ENCODE measurements at places on chromosomes 16 and 17. TPM values are rescaled to one million over a fixed set of nuclear protein-coding genes. Genes with fewer than 3 reads are reported as not detected.

DNA sequence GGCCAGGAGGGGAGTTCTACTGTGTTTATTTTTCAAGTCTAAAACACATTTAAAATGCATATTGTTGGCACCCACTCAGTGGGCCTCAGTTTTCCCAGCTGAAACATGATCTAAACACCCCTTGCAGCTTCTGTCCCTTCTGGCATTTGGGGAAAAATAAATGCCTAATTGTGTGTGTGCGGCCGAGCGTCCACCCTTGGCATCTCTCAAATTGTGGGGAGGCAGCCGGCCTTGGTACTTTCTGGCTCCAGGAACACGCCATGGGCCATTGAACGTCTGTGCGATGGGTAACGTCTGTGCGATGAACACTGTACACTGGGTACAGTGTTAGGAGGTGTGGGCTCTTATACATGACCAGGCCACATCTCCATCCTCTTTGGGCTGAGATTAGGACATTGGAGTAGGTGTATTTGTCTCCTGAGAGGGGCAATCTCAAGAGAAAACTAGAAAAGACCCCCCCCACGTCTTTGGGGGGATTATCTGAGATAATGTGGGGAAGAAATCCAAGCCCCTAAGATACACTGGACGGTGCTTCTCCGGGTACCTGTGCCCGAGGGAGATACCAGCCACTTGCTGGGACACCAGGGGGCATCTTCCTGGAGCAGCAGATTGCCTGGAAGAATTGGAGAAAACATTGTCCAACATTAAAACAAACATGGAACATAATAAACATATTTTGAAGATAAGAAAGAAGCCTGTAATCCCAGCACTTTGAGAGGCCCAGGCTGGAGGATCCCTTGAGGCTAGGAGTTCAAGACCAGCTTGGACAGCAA lies 54.9 kb downstream of the RAB11FIP4 start:
- no peaks in the 10 kb centered on the region for H3K4me1 ChIP-seq
- peak; percentile 15 for DNase-seq
- H3K27me3 ChIP-seq: no peaks in the 10 kb centered on the region
- no peaks in the 10 kb centered on the region for H3K36me3 ChIP-seq
- H3K4me3 ChIP-seq: no peak overlapping the region

- no peaks in the 10 kb centered on the region for H3K36me3 ChIP-seq
- DNase-seq: peak; percentile 32
- H3K4me3 ChIP-seq: no peak overlapping the region
- H3K27ac ChIP-seq: no peak overlapping the region
- peaks cover 45% of the 10 kb centered on the region for H3K27me3 ChIP-seq
Observed at GRCh38 chr17:79461041-79461440, 149.8 kb downstream of the RBFOX3 start.

DNA sequence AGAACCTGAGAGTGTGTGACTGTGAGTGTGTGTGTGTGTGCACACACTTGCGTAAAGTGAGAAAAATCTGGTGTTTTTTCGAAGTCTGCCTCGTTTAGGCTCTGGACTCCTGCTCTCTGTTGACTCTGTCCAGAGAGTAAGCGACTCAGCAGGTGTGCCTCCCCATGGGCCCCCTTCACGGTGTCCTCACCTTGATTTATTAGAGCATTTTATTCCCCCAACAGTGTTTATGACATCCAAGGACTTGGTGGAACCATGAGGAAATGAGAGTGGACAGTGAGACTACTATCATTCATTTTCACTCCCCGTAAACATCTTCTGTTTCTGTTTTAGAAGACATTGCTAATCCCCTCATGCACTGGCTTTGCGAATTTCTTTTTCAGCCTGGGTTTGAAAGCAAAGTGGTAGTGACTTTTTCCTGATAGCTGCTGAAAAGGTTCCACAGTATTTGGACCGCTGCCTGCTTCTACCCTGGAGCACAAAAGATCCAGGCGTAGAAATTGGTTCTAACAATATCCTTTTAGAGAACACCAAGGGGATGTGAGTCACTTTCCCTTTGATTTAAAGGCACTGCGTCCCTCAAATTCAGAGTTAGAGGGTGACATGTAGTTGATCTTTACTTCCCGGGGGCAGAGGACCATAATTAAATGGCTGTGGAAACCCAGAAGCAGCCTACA lies 218.2 kb downstream of the WWOX start:
- DNase-seq: no peak
- no peak overlapping the region for H3K4me3 ChIP-seq
- H3K27me3 ChIP-seq: no peaks in the 10 kb centered on the region
- no peaks in the 10 kb centered on the region for H3K36me3 ChIP-seq
- H3K27ac ChIP-seq: no peak overlapping the region

The TIMP2 gene
- total RNA-seq: 62.5 TPM

All from PC-3 (cell line).